ENCODE measurements at places on chromosomes 3 and 15.

DNA sequence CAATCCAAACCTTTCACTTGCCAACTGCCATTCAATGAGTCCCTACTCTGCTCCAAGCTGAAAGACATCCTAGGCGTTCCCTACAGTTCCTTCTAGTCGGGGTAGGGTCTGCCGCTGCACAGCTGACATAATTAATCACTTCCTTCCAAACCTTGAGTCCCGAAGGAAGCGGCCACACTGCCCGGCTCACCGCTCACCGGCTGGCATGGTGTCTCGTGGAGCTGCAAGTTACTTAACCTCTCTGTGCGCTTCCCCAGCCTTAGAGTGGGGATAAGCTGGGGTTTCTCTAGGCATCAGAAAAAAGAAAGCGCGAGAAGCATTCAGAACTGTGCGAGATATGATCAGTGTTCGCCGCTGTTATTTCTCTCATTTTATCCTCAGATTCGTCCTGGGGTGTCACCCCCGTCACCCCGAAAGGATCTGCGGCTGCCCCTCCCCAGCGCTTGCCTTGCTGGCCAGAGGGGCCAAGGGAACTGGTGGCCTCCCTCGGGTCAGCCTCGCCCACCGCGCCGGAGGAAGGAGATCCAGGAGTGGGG is 748 bp downstream of the MRPS25 start:
- DNase-seq, result no peak

- no peak for DNase-seq
These were observed 13.8 kb downstream of the TMEM266 start for GRCh38 chr15:76073554-76073953.

GRCh38 chr3:106277731-106278130 is 408.9 kb upstream of the CBLB start:
- no peak for DNase-seq

DNA sequence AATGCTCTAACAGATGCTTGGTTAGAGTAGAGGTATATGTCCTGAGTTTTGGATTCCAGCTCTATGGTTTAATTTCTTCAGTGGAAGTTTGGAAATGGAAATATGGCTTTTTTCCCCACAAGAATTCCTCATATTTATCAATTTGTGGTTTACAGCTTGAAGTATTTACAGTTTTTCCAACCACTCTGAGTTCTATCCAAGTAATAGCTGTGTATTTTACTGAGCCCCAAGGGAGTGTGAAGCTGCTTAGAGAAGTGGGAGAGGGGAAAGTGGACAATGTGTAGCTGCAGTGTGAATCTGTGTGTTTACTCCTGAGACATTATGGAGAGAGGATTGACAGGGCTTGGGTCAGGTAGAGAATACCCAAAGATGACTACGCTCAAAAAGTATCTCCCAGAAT is 54.5 kb downstream of the NEK11 start:
- DNase-seq, result no peak

- DNase-seq, result no peak
These were observed 1.7 kb upstream of the SLC4A7 start for GRCh38 chr3:27485866-27486265.

GRCh38 chr3:188911026-188911850 is 260.5 kb upstream of the TPRG1 start:
- DNase-seq, result no peak

DNA sequence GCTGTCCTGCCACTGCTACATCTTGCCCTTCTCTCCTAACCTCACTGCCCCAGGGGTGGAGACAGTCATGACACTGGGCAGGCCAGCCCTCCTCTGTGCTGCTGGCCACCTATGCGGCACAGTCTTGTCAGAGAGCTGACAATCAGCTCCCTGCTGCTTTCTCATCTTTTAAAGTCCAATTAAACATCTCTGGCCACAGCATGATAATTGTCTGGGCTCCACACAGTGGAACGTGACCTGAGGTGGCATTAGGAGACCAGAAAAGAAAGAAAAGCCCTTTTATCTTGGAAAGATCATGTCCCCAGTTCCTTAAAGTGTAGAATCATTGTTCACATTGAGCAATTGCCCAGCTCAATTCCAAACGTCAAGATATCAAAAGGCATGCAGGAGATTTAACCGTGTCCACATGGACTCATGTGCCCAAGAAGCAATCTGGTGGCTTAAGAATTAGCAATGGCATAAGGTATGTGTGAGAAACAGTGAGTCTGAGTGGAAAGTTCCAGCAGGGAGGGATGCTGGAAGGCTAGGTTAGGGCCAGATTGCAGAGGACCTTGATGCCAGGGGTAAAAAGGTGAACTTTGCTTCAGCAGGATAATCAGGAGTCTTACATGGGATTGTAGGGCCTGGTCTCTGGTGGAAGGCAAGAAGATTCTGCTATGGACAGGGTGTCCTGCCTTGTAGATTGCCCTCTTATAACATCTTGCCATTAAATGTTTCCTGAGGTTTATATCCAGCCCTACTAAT is 15.3 kb upstream of the CACNA1D start:
- DNase-seq, result no peak

DNA sequence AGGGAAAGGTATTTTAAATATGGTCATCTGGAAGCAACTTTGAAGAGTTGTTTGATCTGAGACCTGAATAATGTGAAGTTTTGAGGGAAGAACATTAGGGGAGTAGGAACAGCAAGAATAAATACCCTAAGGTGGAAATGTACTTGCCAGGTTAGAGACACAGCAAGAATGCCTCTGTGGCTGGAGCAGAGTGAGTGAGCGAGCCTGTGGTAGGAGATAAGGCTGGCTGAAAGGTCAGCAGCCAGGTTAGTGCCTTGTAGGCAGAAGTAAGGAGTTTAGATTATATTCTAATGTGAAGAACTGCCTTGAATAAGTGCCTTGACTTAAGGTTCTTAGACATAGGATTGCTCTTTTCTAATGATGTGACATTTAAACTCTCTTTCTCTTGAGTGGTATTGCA is 18.3 kb downstream of the LRRC49 start:
- DNase-seq, result no peak

DNA sequence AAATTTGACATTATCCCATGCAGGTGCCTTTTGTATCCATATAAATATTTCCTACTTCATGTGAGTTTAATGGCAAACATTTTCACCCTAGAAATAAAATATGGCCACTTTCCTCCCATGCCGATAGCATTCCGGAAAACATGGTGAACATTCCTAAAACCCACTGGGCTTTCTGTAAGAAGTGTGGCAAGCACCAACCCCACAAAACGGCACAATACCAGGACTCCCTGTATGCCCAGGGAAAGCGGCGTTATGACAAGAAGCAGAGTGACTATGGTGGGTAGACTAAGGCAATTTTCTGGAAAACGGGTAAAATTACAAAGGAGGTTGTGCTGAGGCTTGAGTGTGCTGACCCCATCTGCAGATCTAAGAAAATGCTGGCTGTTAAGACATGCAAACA is 7.6 kb downstream of the ANXA2 start:
- DNase-seq, result no peak

GRCh38 chr15:36737430-36737891 is 158.0 kb downstream of the CDIN1 start:
- no peak for DNase-seq

- no peak for DNase-seq
These were observed 135.9 kb upstream of the TGFBR2 start for GRCh38 chr3:30470496-30470895.

DNA sequence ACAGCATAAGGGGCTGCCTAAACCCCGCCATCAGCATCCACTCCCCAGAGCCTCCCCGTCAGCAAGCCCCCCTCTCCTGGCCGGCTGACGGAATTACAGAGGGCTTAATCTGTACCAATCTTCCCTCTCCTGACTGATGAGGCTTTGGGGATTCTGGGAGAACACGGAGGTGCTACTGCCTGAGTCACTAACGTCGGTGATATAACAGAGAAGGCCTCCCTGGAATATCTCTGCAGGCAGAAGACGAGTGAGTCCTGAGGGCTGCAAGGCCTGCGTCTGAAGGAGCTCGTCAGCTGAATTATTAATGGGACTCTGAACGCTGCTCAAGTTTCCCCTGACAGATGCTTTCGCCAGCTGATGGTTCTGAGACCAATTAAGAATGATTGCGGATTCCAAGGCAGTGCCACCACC is 147.7 kb downstream of the XXYLT1 start:
- no peak for DNase-seq
